ENCODE measurements at places on chromosomes 3 and 15. TPM values are rescaled to one million over a fixed set of nuclear protein-coding genes. Genes with fewer than 3 reads are reported as not detected.

- no peak for DNase-seq
These were observed 22.6 kb downstream of the STARD5 start for GRCh38 chr15:81301385-81301784.

DNA sequence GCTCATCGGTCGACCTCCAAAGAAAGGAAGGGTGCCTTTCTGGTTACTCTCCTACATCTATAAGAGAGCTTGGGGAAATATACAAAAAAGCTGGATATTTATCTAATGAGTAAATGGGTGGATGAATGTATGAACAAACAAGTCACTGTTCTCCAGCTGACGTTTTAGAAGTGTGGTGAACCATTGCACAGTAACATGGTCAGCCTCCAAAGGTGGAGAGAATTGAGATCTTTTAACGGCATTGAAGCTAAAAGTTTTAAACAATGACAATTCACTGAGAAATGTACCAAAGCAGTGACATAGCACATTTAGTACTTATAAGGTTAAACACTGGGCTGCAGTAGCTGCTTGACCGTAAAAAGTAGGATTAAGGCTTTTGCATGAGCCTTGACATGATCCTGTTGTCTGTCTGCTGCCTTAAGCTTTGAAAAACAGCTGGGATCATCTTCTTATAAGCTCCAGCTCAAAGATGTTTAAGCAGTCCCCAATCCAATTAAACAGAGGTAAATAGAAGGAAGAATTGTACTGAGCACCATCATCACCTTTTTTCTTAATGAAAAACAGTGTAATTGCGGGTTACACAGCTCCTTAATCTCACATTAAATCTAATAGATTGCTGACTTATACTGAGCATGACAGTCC, 222.9 kb downstream of the WDR72 start:
- DNase-seq = no peak

The PPP2R3A gene
- 10.6 TPM for total RNA-seq

The PLSCR4 gene
- 37.7 TPM for total RNA-seq

The MFSD1 gene
- 80.3 TPM for total RNA-seq

The SEMA6D gene
- 7.5 TPM for total RNA-seq
